ENCODE measurements at places on chromosomes 16 and 17.

DNA sequence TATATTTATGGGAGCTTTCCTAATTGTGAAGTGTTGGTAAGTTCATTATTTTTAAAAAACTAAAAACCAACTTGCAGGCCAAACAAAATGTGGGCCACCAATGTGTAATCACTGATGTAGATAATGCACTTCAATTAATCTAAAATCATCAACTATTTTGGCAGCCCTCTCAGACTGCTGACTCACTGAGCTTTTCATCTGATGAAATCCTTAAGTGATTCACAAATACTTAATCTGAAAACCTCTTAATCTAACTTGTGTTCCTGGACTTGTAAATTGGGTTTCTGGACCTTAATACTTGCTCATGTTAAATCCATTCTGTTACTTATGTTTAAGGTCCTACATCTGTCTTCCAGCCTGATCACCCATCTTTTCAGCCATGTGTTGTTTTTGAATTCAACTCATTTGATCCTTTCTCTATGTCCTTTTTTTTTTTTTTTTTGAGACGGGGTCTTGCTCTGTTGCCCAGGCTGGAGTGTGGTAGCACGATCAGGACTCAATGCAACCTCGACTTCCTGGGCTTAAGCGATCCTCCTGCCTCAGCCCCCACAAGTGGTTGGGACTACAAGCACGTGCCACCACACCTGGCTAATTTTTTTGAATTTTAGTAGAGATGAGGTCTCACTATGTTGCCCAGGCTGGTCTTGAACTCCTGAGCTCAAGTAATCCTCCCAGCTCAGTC, 39.0 kb downstream of the PRKCB start:
- DNase-seq: no peak

GRCh38 chr16:58460219-58460610, 39.7 kb upstream of the NDRG4 start:
- no peak for DNase-seq

DNA sequence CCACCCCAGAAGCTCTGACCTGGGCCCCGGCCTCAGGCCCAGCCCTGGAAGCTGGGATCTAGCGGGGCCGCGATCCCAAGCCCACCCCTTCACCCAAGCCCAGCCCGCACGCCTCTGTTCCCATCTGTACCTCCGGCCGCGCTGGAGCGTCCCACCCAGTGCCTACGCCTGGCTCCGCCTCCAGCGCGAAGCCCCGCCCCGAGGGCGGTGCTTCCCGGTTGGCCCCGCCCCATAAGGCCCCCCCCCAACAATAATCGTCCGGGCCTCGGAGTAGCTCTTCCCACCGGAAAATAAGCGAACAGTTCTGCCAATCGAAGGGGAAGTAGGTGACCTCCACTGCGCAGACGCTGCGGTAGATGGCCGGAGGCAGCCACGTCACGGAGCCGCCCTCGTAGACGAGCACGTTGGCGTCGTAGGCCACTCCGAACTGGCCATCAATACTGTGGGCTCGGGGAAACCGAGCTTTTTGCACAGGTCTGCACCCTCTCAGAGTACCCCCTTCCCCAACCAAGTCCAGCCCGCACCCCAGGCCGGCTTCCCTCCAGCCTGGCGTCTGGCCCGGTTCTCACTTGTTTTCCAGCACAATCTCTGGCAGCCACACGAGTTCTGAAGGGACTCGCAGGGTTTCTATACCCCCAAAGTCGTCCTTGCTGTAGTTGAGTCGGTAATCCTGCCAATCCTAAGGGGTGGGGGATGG, 1.1 kb downstream of the CHRNE start:
- DNase-seq: no peak

GRCh38 chr16:78298986-78299385, 199.5 kb downstream of the WWOX start:
- DNase-seq: no peak

- DNase-seq: no peak
Measured at GRCh38 chr17:6463616-6464445, 19.6 kb downstream of the PIMREG start.

- no peak for DNase-seq
Measured at GRCh38 chr16:56318827-56319140, 106.6 kb downstream of the AMFR start.

- no peak for DNase-seq
Measured at GRCh38 chr16:34801875-34802274, 1342.5 kb downstream of the TP53TG3F start.

GRCh38 chr17:12627177-12627629, 38.5 kb upstream of the MYOCD start:
- no peak for DNase-seq

- DNase-seq: no peak
Measured at GRCh38 chr16:88086571-88087516, 135.6 kb downstream of the BANP start.

- DNase-seq: no peak
Measured at GRCh38 chr17:42682722-42683403, 532 bp downstream of the CNTNAP1 start.

DNA sequence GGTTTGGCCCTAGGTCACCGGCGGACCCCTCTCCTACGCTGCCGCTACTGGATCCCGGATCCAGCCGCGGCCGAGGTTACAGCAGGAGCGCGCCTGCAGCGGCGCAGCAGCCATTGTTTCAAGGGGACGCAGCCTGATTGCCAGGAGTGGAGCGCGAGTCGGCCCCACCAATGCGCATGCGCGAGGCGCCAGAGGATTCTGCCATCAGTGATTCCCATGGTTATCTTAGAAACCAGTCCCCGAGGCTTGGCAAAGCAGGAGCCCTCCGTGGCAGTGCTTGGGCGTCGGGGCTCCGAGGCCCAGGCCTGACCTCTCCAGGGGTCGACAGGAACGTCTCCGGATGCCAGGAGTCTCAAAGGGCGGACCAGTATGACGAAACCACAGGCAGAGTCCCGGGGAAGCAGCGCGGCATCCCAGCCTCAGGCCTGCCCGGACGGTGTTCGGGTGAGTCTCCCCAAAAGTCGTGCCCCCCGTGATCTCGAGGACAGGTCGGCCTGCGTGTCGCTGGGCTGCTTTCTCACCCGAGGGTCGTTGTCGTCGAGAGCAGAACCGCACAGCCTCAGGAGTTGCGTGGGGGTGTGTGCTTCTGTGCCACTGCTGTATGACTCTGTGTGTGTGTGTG, 608.5 kb downstream of the KCNJ18 start:
- DNase-seq: no peak

- no peak for DNase-seq
Measured at GRCh38 chr17:5198472-5198871, 6.8 kb upstream of the ZNF594 start.

GRCh38 chr16:79811541-79811940, 211.0 kb upstream of the MAF start:
- no peak for DNase-seq

DNA sequence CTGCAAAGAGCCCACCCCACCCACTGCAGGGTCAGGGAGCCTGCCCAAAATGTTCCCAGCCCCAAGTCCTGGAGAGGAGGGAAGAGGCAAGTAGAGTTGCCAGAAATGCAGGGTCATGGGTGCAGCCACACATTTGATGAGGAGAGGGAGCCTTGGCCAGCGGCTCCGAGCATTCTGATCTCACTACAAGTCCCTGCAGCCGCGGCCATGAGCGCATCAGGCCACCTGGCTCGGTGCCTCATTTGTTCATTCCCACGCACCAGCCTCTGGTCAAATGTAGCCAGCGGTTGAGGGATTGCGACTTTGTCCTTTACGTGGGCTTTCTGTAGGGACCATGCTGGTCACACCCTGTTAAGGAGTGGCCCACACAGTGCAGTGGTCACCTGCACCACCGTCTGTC, 48.7 kb downstream of the PGS1 start:
- no peak for DNase-seq

GRCh38 chr17:77893144-77894044, 65.1 kb upstream of the TNRC6C start:
- no peak for DNase-seq

DNA sequence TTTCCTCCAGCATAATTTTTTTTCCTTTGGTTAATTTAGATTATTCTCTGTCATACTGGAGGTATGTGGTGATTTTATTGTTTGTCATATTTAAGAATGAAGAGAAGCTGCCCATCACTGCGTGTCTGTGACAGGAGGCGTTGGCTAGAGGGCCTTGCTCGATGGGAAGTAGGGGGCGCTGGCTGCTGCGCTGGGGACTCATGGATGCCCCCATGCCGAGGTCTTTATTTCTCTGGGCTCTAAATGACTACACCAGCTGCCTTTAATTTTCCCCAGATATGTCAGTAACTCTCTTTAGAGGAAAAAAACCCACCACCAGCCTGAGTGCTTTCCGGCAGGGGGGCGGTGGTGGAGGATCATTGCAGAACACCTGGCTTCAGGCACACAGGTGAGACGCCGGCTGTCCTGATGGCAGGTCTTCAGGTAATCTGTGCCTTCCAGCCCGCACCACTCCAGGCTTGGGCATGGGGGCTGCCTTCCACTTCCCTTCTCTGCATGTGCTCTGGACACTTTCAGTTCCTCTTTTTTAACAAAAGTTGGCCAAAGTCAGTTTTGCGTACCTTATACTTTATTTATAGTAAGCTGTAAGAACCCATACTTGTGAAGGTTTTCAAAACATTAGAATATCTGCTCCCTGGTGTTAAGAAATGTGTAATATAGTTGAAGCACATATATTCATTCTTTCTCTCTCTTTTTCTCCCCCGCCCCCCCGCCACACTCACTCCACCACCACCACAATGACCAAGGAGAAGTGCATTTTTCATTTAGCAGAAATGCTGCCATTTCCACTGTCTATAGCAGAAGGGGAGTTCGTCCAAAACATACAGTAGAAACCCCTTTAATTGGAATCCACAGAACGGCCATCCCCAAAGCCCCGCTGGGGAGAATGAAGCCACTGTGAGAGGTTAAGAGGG, 192.7 kb downstream of the RPTOR start:
- DNase-seq: no peak

All from cortex of kidney (tissue), 1 donor.